CD4-positive, alpha-beta T cell treated with Interleukin-4 for 1 hour (primary cell): ENCODE measurements at places on chromosomes 1 and 21.

- peak; percentile 94 for DNase-seq
Observed at GRCh38 chr1:148388260-148389026, 94.7 kb downstream of the PPIAL4G start.

DNA sequence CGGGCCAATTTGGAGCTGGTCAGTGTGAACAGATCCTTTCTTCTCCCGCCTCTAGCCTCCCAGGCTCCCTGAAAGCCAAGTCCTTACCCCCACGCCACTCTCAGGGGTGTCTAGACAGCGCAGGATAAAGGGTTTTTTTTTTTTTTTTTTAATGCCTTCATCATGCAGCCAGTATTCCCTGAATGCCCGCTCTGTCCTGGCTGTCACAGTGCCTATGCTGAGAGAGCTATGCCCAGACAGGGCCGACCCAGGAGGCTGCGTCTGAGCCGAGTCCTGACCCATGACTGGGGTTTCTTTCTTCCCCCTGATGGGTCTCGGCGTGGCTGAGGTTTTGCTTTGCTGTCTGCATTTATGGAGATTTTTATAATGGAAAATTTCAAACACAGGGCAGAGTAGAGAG is 18.3 kb downstream of the SPSB1 start:
- no peak for DNase-seq

DNA sequence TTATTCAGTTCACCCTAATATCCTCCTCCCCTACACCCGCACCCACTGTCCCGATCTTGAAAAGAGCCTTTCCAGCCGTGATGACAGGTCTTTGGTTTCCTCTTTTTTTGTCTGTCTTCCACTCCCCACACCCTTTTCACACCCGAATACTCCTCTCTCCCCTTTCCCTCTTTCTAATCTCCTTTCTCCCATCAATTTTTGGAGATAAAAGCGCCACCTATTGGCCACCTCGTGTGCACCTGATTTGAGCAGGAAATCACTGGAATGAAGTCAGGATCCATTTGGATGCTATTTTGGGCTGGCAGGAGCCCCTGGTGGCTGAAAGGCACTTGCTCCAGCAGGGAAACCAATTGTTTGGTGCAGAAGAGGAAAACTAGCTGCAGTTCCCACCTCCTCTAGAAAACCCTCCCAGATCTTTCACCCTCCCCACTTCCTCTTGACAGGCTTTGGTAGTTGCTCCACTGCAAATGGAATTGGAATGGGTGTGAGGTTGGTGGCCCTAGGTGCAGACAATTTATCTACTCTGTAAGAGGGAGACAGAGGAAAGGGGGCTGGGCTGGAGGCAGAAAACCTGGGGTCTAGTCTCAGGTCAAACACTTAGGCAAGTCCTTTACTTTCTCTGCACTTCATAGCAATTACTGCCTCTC is 8.4 kb downstream of the FOXE3 start:
- DNase-seq: no peak

DNA sequence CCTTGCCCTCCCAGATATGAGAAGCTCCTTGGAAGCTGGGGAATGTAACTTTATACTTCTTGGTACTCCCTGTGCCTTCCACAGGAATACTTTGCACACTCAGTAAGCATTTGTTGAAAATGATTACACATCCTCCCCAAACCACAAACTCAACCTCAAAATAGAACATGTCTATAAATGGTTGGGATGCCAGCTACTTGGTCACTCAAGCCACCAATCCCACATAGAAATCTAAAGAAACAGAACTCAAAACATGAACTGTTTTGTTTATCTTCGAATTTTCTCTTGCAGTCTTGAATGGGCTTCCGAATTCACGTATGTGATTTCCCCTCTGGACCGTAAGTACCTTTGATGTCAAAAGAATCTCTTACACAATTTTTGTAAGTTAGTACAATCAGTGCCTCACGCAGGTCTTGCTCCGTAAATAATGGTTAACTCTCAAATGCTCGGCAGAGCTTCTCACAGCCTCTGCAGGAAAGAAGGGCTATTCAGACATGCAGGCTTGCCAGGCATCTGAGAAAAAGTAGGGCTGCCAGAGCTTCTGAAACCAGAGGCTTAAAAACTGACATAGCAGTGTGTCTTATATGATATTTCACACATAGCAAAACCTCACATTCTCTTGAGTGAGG is 26.9 kb downstream of the SORT1 start:
- no peak for DNase-seq

GRCh38 chr1:151157067-151157531 is 650 bp downstream of the TNFAIP8L2 start:
- peak; percentile 60 for DNase-seq

GRCh38 chr1:113912594-113913311 is 7.6 kb downstream of the DCLRE1B start:
- DNase-seq: no peak

DNA sequence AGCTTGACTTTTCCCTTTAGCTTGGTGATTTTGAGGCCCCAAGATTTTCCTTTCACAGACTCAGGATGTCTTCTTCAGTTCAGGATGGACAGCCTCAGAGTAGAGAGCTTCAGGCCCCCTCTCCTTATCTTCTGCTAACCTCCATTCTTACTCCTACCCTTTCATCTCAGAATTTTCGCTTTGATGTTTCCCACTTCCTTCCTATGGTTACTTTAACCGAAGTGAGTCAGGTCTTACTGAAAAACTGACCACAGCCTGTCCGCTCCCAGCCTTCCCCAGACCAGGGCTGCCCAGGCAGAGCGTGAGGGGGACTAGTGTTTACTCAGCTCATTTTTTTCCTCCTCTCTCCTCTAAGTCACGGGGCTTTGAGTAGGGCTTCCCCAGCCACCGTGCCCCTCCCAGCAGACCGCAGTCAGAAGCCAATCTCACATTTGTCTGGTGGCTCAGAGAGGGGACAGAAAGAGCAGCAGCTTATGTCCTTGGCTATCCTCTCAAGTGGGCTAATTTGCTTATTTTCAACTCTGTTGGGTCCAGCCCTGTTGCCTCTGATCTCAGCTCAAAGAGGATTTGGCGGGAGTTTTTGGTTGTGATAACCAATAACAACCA is 4.2 kb upstream of the IL19 start:
- peak; percentile 74 for DNase-seq

- no peak for DNase-seq
Observed at GRCh38 chr1:64984737-64985136, 18.4 kb upstream of the JAK1 start.

GRCh38 chr1:155970531-155971167 is 7.7 kb downstream of the ARHGEF2 start:
- DNase-seq: peak; percentile 77

DNA sequence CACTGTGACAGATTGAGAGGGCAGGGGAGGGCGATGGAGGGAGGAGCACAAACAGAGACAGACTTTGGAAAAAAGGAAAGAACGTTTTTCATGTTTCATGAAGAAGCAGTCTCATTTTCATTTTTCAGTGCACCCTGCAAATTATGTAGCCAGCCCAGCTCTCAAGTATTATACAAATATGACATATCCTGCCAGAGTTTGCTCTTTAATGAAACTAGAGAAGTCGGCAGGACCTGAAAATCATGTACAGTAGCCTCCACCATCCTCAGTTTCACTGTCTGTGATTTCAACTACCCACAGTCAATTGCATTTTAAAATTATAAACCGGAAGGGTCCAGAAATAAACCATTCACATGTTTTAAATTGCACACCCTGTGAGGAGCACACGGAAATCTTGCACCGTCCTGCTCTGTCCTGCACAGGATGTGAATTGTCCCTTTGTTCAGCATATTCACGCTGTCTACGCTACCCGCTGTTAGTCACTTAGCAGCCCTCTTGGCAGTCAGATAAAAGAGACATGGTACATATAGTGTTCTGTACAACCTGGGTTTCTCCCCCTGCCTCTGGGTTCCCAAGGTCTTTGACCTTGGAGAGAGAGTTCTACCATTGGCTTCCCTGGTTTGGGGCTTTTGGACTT is 13.6 kb upstream of the ADARB1 start:
- no peak for DNase-seq

DNA sequence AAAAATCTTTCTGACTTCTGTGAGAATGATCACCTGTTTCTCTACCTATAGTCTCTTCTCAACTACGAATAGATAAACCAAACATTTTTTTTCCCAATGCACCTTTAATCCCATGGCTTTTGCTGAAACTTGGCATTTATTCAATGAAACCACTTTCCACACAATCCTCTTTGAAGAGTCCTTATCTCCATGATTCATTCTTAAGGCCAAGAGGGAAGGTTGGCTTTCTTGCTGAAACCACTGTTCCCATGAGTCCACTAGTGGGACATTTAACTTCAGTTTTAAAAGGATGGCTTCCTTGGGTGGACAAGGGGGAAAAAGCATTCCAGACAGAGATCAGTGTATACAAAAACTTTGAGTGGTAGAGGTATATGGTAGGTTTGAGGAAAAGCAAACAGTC is 73.6 kb downstream of the CRB1 start:
- DNase-seq: no peak

GRCh38 chr1:48194801-48195200 is 27.7 kb upstream of the SLC5A9 start:
- DNase-seq: no peak

DNA sequence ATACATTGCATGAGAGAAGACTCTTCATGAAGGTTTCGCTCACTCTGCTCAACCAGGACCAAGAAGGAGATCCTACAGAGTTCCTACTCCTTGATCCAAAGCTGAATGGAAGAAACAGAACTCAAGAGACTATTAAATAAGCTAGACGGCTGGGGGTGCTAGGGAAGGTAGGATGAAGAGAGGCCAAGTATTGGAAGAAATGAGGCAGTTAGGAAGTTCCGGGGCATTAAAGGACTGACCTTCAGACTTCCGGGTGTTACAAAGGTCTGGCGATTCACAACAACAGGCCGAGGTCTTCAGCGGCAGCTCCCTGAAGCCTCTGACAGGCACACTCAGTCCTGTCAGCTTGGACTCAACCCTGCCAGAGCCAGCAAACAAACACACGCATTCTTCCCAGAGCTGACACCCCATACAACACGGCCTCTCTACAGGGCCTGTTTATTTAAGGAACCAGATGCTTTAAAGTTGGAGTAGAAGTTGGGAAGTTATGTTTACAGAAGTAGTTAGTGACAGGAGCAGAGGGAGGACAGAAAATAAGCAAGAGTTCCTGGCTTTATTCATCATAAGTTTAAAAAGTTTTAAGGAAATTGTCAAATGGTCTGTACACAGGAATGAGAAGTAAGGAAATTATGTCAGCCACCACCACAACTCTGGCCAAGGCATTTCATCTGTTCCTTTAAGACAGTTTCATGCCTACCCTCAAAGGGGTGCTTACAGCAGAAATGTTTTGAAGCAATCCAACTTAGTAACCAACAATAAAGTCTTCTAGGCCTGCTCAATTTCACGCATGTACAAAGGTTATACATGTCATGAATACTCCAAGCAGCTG is 4.7 kb downstream of the SORT1 start:
- DNase-seq: no peak

DNA sequence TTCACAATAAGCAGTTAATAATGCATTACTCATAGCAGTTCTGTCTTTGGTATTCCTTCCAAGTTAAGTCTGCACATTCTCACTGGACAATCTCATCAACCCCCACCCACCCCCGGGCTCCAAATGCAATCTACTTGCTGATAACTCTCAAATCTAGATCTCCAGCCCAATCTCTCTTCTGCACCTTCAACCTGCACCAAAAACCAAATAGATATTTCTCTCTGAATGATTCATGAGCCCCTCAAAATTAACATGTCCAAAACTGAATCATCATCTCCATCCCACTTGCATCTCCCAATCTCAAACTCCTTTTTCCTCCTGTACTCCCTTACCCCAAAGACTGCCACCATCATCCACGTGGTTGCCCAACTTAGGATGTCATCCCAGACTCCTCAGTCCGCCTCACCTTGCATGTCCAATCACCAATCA is 2.7 kb downstream of the DOCK7 start:
- DNase-seq: no peak

- no peak for DNase-seq
Observed at GRCh38 chr1:65412984-65413375, 7.5 kb upstream of the LEPR start.

GRCh38 chr21:33691945-33692603 is 49.8 kb downstream of the ITSN1 start:
- no peak for DNase-seq

GRCh38 chr21:14686466-14687267 is 140.6 kb upstream of the SAMSN1 start:
- DNase-seq: peak; percentile 34

GRCh38 chr1:226047495-226047894 is 15.0 kb upstream of the H3-3A start:
- DNase-seq: no peak

DNA sequence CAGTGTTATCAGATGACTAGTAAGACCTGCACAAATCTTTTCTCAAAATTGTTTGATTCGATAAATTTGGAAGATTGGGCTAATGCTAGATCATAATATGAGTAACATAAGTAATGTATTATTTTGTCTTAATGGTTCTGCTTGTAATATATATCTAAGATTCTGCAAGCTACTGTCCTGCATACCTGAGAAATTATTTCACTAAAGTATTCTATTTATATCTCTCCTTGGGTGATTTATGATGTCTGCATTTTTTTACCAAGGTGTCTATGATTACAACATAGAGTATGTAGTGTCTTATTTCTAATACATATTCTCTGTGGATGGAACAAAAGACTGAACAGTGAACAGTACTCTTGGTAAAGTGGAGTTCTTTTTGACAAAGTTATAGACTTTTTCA is 166.6 kb downstream of the CLEC20A start:
- DNase-seq: no peak

DNA sequence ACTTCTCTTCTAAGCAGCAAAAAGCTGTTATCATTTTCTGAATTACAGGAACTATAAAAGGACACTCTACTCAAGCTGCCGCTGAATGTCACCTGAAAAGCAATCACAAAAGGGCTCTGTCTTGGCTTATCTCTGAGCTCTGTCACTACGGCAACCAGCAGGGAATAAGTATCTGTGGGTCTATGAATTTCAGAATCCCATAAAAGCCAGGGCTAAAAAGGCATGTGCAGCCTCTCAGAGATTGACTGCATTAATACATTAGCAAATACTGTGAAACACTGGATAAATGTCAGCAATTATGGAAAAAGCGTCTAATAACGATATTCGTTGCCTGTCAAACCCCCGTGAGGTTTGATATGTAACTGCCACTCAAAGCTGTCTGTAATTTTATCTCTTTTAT is 210.2 kb upstream of the DMRTA2 start:
- DNase-seq: no peak

GRCh38 chr1:215669806-215670491 is 102.8 kb downstream of the KCTD3 start:
- DNase-seq: no peak

- DNase-seq: no peak
Observed at GRCh38 chr1:8047686-8048445, 21.8 kb upstream of the ERRFI1 start.

GRCh38 chr21:36803051-36803645 is 104.2 kb downstream of the SIM2 start:
- DNase-seq: no peak
